ENCODE measurements at places on chromosomes 13 and 19.

- peak; percentile 62 for DNase-seq
These were observed 65.9 kb downstream of the KCNRG start for GRCh38 chr13:50080911-50081678.

- DNase-seq = no peak
These were observed 8.2 kb upstream of the PAN3 start for GRCh38 chr13:28129911-28130693.

- no peak for DNase-seq
These were observed 59.8 kb downstream of the RUBCNL start for GRCh38 chr13:46327246-46327645.

DNA sequence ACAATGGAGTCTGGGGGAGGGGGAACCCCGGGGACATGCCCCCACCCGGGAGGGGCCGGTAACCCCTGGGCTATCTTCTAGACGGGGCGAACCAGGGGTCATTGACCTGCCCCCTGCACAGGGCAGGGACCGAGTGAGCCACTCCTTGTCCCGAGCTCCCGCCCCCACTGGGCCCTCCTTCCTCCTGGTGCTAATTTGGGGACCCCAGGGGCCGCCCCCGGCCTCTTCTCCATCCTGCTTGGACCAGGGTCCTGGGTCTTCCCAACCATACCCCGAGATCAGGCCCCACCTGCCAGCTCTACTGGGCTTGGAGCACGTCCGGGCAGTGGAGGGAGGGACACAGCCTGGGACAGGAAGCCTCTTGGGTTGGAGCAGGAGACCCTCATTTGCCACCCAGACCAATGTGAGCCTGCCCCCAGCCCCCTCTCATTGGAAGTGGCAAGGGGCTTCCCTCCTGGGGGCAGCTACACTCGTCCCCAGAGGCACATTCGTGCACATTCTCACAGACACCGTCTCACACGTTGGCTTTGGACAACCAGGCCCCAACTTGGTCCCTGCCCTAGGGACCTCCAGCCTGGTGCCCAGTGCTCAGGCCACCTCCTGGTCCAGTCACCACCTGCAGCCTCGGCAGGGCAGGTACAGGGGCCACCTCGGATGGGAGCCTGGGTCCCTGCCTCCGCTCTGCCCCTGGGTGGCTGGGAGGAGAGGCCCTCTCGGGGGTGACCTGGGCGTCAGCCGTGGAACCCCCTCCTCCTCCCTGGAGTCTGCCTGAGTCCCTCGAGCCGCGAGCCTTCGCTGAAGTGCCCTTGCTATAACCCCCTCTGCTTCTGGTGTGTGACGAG, 3.3 kb upstream of the MISP start:
- no peak for DNase-seq

DNA sequence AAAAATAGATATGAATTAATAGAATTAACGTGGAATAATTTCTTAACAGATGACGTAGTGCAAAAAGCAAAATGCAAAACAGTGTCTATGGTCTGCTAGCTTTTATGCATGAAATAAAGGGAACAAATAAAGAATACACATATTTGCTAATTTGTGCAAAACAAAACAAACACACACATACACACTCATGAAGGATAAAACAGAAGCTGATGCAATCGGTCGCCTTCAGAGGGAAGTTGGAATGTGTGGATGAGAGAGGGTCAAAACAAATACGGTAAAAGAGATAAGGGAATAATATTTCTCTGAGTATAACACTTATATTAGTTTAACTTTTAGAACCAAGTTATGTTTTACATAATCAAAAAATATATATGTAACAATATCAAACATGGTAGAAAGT, 1160.9 kb upstream of the PCDH9 start:
- DNase-seq = no peak

- DNase-seq = no peak
These were observed 216.4 kb downstream of the POSTN start for GRCh38 chr13:37382146-37382545.

DNA sequence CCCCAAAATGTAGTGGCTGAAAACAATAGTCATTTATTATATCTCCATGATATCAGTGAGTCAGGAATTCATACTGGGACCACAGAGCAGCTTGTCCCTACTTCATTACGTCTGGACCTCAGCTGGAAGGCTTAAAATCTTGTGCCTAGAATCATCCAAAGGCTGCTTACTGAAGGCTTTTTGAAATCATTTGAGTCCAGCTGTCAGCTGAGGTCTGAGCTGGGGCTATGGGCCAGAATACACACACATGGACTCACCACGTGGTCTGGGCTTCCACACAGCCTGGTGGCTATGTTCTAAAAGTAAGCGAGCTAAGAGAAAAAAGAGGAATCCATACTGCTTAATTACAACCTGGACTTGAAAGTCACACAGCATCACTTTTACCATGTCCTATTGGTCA, 209.2 kb downstream of the KCTD12 start:
- no peak for DNase-seq

DNA sequence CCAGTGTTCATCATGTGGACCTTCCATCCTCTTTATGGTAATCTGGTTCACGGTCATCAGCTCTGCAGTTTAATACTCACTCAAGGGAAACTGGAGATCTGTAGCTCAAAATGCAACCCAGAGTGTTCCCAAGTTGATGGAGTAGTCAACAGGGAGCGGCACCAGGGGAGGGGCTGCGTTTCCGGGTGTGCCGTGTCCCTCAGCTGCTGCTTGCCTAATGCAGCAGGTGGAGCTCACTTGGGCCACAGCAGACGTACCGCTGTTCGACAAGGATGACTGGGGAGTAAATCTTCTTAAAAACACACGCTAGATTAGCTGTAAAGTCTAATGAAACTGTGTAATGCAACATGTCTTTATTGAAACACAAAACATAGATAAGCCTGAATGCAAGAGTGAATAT, 81.1 kb downstream of the TNFSF13B start:
- no peak for DNase-seq

- no peak for DNase-seq
These were observed 188.6 kb downstream of the TEX29 start for GRCh38 chr13:111508902-111509509.

DNA sequence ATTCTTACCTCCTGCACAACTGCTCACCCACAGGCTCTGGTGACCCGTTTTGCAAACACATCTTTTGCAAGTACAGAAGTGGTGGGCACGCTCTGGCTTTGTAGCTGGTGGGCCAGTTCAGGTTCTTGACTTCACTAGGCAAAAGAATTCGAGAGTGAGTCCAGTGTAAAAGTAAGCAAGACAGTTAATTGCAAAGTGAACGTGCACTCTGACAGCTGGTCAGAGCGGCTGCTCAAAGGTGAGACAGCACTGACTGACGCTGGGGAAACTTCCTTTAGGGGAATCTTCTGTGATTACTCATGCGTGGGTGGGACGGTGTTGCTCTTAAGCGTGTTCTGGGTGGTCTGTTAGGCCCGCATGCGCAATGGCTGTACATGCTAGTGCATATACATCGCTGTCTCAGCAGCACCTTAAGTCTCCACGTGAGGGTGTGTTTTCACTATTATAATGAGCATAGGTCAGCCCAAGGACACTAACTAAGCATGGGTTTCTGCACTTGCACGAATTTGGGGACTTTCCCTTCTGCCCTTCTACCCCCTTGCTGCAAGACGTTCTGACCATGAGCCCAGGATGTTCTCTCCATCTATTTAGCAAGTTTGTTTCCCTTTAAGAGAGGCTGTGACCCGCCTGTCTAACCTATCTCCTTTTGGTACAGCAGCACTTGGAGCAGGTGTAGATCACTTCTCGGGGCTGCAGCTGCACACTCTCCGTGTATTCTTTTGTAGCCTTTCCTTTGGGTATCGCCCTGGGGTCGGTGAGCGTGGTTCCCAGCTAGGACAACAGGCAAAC, 30.2 kb upstream of the CD33 start:
- peak; percentile 13 for DNase-seq

DNA sequence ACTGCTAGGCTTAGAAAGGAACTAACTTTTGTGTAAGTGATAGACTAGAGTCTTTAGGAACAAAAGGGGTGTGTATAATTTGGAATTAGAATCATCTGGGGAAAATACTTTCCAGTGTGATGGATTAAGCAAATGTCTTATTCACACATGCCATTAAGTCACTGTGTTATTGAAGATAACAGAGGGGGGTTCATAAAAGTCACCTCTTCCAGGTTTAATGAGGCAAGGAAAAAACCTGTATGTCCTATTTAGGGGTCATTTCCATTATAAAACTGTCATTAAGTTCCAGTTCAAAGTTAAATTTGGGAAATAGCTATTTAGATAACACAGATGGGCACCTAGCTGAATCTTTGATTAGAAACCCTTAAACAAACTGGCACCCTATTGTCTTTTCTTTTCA, 505.0 kb upstream of the GPC6 start:
- no peak for DNase-seq

DNA sequence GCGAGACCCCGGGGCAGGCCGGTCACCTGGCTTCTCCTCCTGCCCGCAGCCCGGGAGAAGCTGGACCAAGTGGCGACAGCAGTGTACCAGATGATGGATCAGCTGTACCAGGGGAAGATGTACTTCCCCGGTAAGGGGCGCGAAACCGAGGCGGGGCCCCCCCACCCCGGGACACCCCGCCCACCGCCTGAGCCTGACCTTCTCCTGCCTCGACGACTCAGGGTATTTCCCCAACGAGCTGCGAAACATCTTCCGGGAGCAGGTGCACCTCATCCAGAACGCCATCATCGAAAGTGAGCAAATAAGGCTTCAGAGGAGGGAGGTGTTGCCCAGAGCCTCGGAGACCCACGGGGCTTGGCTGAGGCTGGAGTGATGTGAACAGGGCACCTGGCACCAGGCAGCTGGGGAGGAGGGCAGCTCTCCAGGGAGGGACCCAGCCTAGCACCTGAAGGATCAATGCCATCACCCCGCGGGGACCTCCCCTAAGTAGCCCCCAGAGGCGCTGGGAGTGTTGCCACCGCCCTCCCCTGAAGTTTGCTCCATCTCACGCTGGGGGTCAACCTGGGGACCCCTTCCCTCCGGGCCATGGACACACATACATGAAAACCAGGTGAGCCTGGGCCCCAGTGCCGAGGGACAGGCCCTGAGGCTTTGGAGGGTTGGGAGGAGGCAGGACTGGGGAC, 629 bp downstream of the IZUMO4 start:
- DNase-seq = no peak

DNA sequence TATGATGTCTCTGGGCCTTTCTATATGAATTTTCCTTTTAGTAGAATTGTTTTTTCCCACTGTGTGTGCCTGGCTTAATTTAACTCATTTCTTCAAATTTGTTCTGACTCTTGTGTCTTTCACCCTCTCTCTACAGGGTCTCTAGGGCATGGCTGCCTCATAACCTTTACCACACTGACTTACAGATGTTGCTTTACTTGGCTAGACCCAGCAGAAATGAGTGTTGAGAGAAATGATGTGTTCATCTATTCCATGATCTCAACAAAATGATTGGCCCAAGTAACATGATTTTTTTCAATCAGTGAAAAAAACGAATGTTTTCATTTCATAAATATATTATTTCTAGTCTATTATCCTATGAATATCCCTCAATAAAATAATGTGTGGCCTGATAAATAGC, 195.0 kb downstream of the GPC5 start:
- no peak for DNase-seq

GRCh38 chr19:36266375-36266961, 51.6 kb downstream of the ZNF146 start:
- DNase-seq = no peak

DNA sequence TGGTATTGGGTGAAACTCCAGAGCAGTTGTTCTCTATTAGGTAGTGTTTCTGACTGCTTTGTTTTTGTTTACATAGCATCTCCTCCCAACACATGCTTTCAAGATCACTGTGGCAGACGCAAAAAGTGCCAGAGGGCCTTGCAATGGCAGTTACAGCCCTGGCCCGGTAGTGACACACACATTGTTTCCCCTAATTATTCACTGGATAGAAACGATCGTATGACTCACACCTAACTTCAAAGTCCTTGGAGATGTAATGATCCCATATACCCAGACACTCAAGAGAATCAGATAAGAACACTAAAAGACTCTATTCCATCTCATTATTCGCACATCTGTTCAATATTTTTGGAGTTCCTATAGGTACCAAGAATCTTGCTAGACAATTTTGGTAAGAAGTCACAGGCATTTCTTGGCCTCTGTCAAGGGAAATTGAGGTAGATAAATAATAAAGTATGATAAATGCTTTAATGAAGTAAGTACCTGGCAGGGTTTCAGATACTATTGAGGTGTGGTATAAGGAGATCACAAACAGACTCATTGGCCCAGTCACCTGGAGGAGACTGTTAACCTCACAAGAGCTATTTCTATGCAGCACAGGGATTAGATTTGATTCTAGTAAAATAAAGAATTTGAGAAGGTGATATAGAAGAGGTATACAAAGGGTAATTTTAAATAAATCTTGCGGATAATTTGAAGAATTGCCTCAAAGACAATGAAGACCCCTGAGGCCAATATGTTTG, 485.3 kb downstream of the SLITRK6 start:
- DNase-seq = peak; percentile 45

DNA sequence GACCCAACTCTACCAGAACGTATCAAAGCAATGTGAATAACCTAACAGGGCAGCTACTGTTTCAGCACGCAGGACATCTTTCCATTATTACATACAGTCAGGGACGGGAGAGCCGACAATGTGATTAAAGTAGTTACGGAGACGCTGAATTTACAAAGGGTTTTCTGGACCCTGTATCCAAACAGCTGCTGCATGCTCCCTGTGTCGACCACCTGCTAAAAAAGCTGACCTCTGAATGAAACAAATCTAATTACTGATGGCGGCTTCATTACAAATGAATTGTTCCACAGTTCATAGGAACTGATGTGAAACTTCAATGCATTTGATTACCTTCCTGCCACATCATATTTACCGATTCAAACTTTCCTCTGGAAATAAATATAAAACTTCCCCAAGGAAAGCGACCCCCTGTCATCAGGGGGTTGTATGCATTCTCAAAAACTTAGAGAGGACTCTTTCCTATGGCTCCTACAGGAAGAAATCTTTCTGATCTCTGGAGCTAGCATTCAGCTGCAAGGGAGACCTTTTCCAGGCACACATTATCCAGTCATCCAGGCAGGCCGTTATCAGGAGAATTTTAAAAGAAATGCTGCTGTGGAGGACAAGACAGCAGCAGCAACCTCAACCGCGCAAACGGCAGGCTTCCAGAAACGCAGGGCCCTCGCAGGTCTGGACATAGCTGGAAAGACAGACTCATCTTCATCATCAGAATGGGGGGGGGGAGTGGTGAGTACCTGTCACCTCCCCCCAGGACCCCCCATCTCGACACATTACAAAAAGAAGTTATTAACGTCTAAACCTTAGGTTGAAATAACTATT, 3.1 kb downstream of the EFNB2 start:
- no peak for DNase-seq

- DNase-seq = no peak
These were observed 19.5 kb downstream of the RASA3 start for GRCh38 chr13:114112826-114113322.
